ENCODE measurements at places on chromosomes 2 and 18.

DNA sequence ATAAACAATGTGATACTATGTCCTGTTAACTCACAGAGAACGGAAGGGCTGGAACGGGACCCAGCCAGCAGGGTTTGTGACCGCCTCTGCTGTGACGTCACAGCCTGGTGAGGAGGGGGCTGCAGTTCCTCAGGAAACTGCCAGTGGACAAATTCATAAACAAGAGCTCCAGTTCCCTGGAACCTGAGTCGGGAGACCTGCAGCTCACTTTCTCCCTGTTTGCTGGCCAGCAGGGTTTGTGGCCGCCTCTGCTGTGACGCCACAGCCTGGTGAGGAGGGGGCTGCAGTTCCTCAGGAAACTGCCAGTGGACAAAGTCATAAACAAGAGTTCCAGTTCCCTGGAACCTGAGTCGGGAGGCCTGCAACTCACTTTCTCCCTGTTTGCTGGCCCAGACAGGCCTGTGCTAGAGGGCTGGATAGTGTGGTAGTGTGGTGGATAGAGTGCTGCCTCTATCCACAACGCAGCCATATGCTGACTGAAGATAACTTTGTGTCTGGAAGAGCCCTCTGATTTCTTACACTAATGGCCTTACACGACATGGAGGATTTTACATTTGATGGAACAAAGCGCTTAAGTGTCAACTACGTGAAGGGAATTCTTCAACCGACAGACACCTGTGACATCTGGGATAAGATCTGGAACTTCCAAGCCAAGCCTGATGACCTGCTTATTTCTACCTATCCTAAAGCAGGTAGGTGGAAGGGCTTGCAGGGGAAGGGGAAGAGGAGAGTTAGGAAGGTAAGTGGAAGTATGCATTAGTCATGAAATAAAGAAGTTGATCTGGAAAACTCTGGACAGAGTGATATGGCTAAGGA, at the start of gene SULT1C4:
Gene SULT1C4, plus strand, starts transcription at position 140 of the 816 bp plus-strand sequence. Its CDS starts 384 bp downstream, at position 524.
- H3K36me3 ChIP-seq = no peaks in the 10 kb centered on the region
- H3K4me1 ChIP-seq = peaks cover 21% of the 10 kb centered on the region
- DNase-seq = no peak
- H3K4me3 ChIP-seq = no peak within 1 kb of the TSS
- peaks cover 4% of the 10 kb centered on the region for H3K27me3 ChIP-seq

DNA sequence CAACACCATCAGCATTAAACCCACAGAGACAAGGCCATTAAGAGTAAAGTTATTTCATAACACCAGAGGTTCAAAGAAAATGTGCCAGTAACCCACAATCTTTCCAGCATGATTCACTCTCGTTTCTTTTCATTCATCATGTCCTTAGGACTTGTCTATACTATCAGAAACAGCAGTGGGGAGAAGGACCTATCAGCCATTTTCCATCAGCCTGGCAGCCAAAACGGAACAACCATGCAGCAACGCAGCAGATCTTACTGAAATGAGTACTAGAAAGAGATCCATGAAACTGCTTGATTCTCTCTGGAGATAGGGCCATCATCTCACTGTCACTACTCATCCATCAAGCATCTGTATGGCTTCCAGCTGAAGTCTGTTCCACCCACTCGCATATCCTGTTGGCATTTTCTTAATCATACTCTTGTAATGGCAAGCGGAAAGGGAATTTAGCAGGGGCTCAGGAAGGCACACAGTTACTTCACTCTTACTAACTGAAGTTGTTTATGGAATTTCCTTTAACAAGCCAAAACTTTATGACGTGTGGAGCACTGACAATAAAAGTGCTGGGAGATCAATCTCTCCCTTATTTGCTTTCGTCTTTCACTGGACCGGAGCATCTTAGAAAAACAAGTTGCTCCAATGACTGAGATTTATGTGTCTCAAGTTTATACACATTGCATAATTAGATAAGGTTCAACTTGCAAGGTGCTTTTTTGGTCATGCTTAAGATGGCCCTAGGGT, 69.7 kb downstream of the EPHA4 start:
- no peaks in the 10 kb centered on the region for H3K36me3 ChIP-seq
- H3K27me3 ChIP-seq = no peaks in the 10 kb centered on the region
- DNase-seq = no peak
- H3K27ac ChIP-seq = no peak overlapping the region
- H3K4me3 ChIP-seq = no peak overlapping the region

- H3K27ac ChIP-seq = no peak overlapping the region
- no peak overlapping the region for H3K4me3 ChIP-seq
- no peak for DNase-seq
These were observed 269.8 kb upstream of the HDAC4 start for GRCh38 chr2:239670463-239671120.

- H3K27ac ChIP-seq = no peak overlapping the region
- H3K4me1 ChIP-seq = peaks cover 9% of the 10 kb centered on the region
- no peaks in the 10 kb centered on the region for H3K27me3 ChIP-seq
- H3K4me3 ChIP-seq = no peak overlapping the region
- no peaks in the 10 kb centered on the region for H3K36me3 ChIP-seq
- no peak for DNase-seq
These were observed 1569.7 kb upstream of the SLC39A10 start for GRCh38 chr2:194087089-194087958.
